ENCODE measurements at places on chromosomes 16 and 17. TPM values are rescaled to one million over a fixed set of nuclear protein-coding genes. Genes with fewer than 3 reads are reported as not detected.

DNA sequence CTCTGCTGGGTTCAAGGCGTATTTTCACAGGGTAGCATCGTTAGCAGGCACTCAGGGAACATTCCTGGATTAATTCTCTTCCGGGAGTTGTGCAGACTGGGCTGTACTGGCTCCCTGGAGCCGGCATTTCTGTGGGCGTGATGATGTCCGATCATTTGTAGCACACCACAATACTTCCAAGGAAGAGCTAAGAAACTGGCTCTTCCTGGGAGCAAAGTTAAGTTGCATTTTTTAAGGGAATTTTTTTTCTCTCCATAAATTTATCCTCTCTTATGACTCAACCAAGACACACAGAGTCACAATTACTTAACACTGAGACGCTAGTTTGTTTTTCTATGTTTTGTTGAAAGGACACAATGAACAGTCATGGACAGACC is 211.6 kb upstream of the FOXF1 start:
- DNase-seq: no peak

GRCh38 chr16:47198180-47198575 is 54.4 kb upstream of the NETO2 start:
- no peak for DNase-seq

The KRTAP2-3 gene
- not detected for polyA plus RNA-seq

DNA sequence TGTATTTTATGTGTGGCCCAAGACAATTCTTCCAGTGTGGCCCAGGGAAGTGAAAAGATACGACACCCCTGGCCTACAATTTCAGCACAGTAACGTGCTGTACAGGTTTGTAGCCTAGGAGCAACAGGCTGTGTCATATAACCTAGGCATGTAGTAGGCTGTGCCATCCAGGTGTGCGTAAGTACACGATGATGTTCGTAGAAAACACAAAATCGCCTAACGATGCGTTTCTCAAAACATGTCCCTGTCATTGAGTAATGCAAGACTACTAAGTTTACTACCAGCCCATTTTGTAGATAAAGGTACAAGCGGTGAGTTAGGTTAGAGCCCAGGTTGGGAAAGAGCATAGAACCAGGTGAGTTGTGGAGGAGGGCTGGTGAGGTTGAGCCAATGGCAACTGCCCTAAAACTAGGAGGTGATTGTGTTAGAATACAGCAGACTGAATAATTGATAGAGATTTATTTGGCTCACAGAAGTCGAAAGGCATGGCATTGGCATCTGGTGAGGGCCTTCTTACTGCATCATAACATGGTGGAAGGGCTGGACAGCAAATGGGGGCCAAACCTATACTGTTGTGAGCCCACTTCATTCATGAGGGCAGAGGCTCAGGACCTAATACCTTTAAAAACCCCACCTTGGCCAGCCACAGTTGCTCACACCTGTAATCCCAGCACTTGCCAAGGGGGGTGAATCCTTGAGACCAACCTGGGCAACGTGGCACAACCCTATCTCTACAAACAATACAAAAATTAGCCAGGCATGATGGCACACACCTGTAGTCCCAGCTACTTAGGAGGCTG is 4.2 kb downstream of the EIF1 start:
- peak; percentile 33 for DNase-seq

The RDM1 gene
- polyA plus RNA-seq: 2.8 TPM

The ZKSCAN2 gene
- 0.94 TPM for polyA plus RNA-seq

DNA sequence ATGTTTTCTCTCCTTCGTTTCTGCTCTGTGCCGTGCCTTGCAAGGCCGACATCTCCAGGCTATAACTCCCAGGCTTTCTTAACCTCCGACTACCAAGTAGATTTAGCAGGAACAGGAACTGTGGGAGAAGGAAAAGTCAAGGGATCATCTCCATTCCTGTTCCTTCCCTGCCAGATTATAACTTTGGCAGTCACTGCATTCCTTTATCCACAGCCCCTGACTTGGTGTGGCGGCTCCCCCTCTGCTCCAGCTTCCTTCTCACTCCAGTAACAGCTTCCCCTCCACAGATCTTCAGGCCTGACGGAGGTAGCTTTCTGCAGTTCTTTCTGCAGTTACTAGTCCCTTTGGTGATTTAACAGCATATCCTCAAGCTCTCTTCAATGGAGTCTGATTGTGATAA is 234.6 kb upstream of the MON1B start:
- DNase-seq: no peak

The LPO gene
- not detected for polyA plus RNA-seq

DNA sequence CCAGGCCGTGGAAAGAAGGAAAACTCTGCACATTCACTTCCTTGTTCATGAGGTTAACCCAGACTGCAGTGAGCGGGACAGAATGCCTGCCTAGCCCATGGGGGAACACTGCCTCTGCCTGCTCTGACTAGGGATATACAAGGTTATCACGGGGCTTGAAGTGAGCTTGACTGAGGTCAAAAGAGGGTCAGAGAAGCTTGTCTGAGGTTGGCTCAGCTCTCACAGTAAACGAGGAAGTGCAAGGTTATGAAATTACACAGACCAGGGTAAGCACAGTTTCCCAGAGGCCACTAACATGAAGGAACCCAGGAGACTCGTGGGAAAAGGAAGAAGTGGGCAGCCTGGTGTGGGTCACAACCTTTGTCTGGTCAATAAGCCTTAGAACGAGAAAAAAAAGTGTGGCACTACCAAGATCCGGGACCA is 28.7 kb downstream of the HIC1 start:
- DNase-seq: no peak

The PRSS8 gene
- polyA plus RNA-seq: not detected

DNA sequence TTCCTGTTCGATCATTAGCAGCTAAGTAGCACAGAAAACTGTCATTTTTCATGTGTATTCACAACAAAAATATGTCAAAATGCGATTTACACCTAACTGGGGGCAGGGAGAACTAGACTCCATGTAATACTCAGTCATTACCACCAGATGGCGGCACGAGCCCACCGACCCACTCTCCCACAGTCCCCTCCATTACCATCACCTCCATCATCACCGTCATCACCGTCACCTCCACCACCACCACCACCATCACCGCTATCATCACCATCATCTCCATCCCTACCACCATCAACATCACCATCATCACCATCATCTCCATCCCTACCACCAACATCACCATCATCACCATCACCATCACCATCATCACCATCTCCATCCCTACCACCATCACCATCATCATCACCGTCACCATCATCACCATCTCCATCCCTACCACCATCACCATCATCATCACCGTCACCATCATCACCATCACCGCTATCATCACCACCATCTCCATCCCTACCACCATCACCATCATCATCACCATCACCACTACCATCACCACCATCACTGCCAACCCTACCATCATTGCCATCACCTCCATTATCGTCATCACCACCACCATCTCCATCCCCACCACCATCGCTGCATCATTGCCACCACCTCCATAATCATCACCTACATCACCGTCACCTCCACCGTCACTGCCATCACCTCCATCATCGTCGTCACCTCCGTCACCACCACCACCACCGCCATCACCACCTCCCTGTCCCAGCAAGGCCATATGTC is 14.4 kb downstream of the NDUFAF8 start:
- peak; percentile 52 for DNase-seq

The DPEP2 gene
- polyA plus RNA-seq: 34.0 TPM

DNA sequence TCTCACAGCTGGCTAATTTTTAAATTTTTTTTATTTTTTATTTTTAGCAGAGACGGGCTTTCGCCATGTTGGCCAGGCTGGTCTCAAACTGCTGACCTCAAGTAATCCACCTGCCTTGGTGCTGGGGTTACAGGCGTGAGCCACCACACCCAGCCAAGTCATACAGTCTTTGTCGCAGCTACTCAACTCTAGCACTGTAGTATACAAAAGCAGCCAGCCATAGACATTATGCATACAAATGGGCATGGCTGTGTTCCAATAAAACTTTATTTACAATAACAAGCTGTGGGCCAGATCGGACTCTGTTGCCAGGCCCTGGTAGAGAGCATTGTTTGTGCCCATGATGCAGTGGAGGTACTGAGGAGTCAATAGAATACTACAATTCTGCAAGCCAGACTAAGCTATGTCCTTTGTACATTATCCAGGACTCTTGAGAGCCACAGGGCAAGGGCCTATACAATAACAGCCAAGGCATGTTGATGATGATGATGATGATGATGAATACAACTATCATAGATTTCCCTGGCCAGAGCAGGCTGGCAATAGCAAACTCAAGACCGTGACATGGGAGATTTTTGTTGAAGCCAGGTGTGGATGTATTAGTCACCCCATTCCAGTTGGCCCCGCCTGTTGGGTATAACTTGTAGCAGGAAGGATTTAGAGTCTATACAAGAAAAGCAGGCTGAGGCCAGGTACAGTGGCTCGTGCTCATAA is 101.8 kb downstream of the MYH11 start:
- DNase-seq: no peak

DNA sequence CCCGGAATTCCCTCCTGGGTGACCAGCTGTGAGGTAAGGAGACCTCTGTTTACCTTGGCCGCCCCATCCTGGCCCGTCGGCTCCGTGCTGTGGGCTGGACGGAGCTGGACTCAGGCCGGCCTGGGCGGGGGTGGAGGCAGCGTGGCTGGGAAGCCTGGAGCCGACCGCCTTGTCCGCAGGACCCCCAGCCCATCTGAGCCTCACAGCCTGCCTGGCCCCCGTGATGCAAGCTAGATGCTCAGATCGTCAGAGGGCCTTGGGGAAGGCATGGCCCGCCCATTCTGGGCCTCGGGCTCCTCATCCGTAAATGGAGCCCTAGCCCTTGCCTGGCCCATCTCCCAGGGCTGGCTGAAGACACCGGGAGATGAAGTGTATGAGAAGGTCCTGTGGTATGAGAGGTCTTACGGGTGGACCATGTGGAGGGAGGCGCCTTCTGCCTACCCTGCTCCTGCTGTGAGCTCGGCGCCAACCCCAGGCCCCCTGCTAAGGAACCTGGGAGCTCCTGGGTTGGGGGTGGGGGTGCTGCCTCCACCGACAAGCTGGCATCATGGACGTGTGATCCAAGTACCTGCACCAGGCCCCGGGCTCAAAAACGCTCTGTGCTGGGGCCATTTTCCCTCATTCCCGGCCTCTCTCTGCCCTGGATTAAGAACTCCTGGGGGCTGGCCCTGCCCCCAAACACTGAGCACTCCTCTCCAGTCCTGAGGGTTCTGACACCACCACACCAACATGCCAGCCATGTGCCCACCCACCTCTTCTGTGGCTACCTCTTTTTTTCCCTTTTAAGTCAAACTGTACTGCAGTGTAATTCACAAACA is 5.4 kb upstream of the P2RX1 start:
- no peak for DNase-seq

The MMP25 gene
- polyA plus RNA-seq: 0.90 TPM

DNA sequence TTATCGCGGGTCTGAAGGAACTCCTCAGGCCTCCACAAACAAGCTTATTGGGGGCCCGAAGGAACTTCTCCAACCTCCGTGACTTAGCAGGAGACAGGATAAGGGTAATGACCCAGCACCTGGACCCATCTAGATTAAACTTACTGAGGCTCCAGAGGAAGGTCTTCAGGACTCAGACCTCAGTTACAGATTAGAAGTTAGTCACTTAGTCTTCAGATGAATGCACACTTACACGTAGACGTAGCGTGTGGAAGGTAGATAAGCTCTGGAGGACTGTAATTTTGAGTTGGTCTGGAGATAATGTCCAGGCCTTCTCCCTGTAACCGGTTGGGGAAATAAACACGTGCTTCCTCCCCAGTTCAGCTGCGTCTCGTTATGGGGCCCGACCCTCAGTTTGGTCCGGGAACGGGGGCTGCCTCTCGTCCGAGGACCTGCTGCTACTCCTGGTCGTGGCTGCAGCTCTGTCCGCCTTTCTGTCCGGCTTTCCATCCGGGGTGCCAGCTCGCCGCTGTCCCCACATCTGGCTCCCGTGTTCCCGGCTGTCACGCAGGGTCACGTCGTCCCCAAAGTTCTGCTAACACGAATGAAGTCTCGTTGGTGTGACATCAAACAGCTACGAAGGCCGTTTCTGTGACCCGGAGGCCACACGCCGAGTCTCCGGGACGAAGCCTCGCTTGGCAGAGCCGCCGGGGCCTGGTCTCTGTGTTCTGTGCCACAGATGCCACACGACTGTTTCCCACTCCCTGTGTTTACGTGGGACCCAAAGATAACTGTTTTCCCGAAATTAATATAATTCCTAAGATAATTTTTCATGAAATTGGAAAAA is 11.8 kb upstream of the SECTM1 start:
- no peak for DNase-seq

DNA sequence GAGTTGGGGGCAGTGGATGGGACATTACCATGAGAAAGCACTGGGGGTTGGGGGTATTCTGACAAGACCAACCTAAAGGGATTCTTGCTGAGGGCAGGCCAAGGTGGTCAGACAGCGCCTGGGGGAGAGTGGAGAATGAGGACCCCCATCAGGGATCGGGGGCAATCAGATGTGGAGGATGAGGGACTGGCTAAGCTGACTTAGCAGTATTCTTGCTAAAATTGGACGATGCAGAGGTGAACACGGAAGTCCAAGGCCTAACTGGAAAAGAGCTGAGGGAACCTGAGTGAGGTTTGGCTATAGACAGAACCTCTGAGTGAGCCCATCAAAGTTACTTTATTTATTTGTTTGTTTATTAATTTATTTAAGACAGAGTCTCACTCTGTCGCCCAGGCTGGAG is 9.2 kb downstream of the QPRT start:
- no peak for DNase-seq

The TAOK2 gene
- 7.1 TPM for polyA plus RNA-seq

DNA sequence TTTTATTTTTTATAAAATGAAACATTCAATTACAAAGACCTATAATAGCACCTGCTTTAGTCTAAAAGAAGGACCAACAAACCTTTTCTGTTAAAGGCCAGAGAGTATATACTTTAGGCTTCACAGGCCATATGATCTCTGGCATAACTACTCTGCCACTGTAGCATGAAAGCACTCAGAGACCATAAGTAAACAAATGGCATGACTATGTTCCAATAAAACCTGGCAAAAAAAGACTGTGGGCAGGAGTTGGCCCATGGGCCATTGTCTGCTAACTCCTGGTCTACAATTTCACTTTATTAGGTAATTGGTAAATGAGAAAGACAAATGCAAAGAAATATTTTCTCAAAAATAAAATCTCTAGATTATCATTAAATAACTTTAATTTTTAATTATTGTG is 14.9 kb downstream of the CEP112 start:
- DNase-seq: no peak

The TBC1D3D gene
- not detected for polyA plus RNA-seq

GRCh38 chr16:12191102-12191501 is 214.6 kb downstream of the SNX29 start:
- no peak for DNase-seq

The RTN4RL1 gene
- 0.32 TPM for polyA plus RNA-seq

DNA sequence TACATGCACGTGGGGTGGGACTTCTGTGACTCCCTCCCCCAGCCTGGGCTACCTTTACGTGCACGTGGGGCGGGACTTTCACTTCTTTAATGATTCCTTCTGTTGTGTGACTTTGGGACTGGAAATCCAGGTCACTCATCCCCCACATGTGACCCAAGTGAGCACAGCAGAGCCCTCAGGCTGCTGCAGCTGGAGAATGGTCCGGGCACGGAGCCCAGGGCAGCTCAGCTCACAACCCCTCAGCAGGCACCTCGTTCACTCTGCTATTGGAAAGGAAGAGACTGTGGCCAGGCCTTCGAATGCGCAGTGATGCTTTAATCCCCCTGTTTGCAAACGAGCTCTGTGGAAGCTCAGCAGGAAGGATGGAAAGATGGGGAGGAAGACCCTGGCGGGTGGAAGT is 14.7 kb downstream of the DBNDD1 start:
- DNase-seq: no peak

The ATP2C2 gene
- polyA plus RNA-seq: not detected

The TLCD3B gene
- polyA plus RNA-seq: not detected

GRCh38 chr16:78506367-78507193 is 407.1 kb downstream of the WWOX start:
- DNase-seq: no peak
